Activated naive CD8-positive, alpha-beta T cell treated with anti-CD3 and anti-CD28 coated beads, Interleukin-2, amount 50 U/mL, for 24 hours (primary cell): ENCODE measurements at places on chromosomes 16 and 17.

DNA sequence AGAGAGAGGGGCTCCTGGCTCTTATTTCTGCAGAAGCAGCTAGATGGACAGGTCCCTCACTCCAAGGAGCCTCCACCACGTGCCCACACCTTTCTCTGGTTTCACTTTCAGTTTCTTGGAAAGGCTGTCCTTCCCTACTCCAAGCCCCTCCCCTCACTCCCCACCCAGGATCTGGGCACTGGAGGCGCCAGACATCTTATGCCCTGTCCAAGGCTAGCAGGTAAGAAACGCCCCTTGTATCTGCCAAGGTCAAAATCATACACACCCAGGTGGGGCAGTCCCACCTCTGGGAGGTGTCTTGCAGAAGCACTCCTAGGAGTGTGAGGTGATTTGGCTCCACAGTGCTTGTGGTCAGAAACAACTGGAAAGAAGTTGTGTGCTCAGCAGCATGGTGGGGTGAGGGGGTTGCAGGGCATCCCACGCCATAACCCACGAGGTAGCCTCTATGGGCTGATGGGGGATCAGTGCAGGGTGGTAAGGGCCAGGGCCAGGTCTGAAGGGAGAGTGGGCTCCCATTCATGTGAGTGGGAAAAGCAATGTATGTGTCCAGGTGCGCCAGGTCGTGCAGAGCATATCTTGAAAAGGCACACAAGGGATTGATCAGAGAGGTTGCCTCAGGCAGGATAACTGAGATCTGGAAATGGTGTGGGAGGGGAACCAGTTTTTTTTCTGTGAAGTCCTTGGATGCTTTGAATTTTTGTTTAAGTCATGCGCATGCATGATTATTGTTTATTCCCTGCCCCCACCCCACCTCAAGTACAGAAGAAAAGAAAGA lies 31.8 kb upstream of the PRM1 start:
- no peak for DNase-seq

- no peak for DNase-seq
Measured at GRCh38 chr17:37830151-37830993, 85.5 kb upstream of the HNF1B start.

- no peak for DNase-seq
Measured at GRCh38 chr17:8314797-8315763, 5.0 kb downstream of the ARHGEF15 start.

DNA sequence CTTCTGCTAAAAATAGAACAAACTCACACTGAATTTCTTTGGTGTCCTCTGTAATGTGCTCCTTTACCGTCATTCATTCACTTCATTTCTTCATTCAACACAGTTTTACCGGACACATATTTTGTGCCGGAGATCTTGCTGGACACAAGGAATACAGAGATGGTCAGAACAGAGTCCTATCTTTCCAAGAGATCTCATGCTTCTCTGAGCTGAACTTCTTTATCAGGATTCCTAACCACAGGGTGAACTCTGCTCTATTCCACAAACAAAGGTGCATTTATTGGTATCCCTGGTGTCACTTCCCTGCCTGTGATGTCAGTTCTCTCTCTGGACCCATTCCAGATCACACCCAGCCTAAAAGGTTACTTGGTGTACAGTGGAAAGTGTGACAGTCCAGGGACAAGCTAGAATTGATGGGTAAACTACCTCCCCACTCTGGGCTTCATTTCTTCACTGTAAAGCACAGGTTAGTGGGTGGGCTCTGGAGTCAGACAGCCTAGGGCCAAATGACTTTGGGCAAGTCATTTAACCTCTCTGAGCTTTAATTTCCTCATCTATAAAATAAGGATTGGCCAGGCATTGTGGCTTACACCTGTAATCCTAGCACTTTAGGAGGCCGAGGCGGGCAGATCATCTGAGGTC lies 4.2 kb downstream of the IFI35 start:
- DNase-seq: no peak
